ENCODE measurements at places on chromosomes 11 and 22.

DNA sequence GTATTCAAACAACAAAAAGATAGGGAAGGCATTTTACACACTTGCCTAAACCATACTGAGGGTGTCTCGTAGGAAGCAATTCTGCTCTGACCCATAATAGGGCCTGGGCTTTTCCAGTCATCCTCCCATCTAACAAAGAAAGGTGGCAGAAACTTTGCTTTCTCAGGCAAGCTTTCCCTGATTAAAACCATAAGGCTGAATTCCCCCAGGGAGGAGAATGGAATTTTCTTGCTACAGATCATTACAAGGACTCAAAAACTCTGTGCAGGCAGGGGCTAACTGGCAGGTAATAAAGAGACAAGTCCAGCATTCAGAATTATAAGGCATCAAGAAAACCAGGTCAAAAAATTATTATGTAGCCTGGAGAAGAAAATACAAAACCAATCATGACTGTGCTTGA, 90.4 kb downstream of the RBFOX2 start:
- no peak for DNase-seq

GRCh38 chr11:116695657-116696254, 77.0 kb downstream of the BUD13 start:
- DNase-seq, result no peak

DNA sequence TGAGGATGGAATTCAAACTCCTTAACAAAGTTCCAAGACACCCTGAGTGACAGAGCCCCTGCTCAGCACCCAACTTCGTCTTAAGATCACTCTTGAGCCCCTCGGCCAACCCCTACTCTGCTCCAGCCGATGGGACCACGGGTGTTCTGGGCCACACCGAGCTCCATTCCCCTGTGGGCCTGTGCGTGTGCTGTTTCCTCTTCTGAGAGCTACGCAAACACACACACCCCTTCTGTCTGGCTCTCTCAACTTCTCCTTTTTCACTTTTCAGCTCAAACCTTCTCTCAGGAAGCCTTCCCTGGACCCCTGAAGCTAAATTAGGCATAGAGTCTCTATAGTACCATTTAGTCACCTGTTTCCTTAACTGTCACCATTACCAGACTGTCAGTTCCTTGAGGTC, 37.5 kb upstream of the NNMT start:
- DNase-seq, result no peak

GRCh38 chr11:18912883-18913282, 26.3 kb downstream of the MRGPRX1 start:
- DNase-seq, result no peak

DNA sequence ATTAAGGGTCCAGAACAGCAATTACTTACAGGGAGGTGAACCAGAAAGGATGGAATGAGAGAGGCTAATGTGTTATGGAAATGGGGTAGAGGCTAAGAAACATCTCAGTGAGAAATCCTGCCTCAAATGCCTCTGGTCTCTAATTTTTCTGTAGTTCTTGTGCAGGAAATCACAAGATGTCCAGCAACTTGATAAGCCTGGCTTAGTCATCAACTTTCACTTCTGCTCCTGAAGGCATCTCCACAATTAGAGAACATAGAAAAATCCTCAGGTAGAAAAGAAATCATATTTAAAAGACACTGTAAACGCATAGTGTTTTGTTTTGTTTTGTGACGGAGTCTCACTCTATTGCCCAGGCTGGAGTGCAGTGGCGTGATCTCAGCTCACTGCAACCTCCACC, 18.7 kb downstream of the MRGPRX4 start:
- DNase-seq, result no peak

GRCh38 chr11:129225190-129225589, 33.1 kb upstream of the ARHGAP32 start:
- DNase-seq, result no peak
